Mesothelial cell of epicardium (in vitro differentiated cells): ENCODE measurements at places on chromosomes 13 and 19. TPM values are rescaled to one million over a fixed set of nuclear protein-coding genes. Genes with fewer than 3 reads are reported as not detected.

The NLRP11 gene
- not detected in 3 replicates for total RNA-seq

The RXFP2 gene
- 0.35 to 0.59 TPM (median 0.45 TPM) in 3 replicates for total RNA-seq

The ZNF700 gene
- 13.4 to 15.0 TPM (median 14.2 TPM) in 3 replicates for total RNA-seq

DNA sequence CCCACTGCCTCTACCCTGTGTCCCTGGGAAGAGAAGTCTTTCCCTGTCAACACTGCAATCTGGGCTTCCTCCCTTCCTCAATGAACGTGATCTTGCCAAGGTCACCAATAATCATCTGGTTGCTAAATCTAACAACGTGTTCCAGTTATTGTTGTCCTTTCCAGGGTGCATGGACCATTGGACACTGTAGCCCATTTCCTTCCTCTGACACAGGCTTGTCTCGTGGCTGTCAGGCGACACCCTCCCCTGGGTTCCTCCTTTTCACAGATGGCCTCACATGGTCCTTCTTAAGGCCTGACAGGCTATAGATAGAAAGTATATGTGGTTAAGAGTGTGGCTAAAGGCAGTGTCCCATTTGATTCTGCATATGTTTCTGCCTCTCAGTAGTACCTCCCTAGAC is 67.7 kb upstream of the STARD13 start:
- no peaks in the 10 kb centered on the region for H3K36me3 ChIP-seq
- H3K4me3 ChIP-seq, result no peak overlapping the region
- H3K27me3 ChIP-seq, result peaks cover 30% of the 10 kb centered on the region
- no peak overlapping the region for H3K27ac ChIP-seq
- DNase-seq, result no peak

DNA sequence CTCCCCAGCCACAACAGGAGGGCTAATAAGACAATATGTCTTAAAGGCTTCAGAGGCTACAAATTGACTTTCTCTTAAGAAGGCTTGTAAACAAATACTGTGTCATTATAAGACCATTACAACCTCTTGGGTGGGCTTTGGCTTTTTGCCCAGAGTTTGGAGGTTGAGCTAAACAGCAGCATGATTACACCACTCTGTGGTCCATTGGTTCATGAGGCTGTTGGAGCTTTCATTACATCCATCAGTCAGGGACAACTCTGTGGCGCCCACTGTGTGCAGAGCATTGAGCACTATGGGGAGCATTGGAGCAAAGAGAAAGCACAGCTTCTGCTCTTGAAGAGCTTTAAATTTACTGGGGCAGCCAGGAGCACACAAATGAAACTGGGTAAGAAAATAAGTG is 75.9 kb downstream of the TNFSF11 start:
- peaks cover 4% of the 10 kb centered on the region for H3K27me3 ChIP-seq
- H3K4me3 ChIP-seq, result no peak overlapping the region
- peaks cover 28% of the 10 kb centered on the region for H3K4me1 ChIP-seq
- H3K27ac ChIP-seq, result no peak overlapping the region
- no peak for DNase-seq

GRCh38 chr19:39130337-39131254 is 5.0 kb downstream of the PAK4 start:
- H3K4me3 ChIP-seq, result peak overlapping the region; percentile 30
- no peak for DNase-seq
- H3K4me1 ChIP-seq, result peaks cover 80% of the 10 kb centered on the region
- H3K36me3 ChIP-seq, result no peaks in the 10 kb centered on the region
- no peaks in the 10 kb centered on the region for H3K27me3 ChIP-seq

GRCh38 chr13:37412241-37412921 is 186.2 kb downstream of the POSTN start:
- H3K4me1 ChIP-seq, result peaks cover 71% of the 10 kb centered on the region
- no peak overlapping the region for H3K4me3 ChIP-seq
- no peak for DNase-seq
- H3K27ac ChIP-seq, result peak overlapping the region; percentile 79
- H3K27me3 ChIP-seq, result no peaks in the 10 kb centered on the region
- H3K36me3 ChIP-seq, result no peaks in the 10 kb centered on the region

DNA sequence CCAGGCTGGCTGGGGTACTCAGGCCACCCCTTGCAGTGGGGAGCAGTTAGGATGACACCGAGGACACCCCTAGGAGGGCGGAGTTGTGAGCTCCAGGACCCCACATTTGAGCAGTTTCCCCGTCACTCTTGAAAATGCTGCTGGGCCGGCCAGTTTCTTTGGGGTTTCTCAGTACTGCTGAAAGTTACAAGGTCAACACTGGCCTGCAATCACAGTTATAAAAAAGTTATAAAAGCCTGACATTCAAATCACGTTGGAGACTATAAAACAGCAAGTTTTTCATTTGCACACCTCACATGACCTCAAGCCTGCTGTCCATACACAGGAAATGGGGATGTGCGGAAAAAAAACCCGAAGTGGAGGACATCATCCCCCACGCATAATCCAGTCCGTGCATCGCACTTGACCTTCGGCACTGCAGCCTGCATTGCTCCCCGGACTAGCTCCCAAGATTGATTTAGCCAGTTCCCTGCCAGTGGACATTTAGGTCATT is 27.0 kb downstream of the DNM2 start:
- peaks cover 16% of the 10 kb centered on the region for H3K36me3 ChIP-seq
- H3K27me3 ChIP-seq, result no peaks in the 10 kb centered on the region
- DNase-seq, result no peak
- H3K27ac ChIP-seq, result peak overlapping the region; percentile 73
- no peak overlapping the region for H3K4me3 ChIP-seq
- H3K4me1 ChIP-seq, result peaks cover 13% of the 10 kb centered on the region
